ENCODE measurements at places on chromosomes 11 and 22. TPM values are rescaled to one million over a fixed set of nuclear protein-coding genes. Genes with fewer than 3 reads are reported as not detected.

Gene MS4A4A
- total RNA-seq, result not detected

Gene BBOX1
- total RNA-seq, result not detected

Gene TSPO
- total RNA-seq, result 244 TPM

Gene MAML2
- total RNA-seq, result 5.5 TPM

Gene HTR3B
- total RNA-seq, result 0.24 TPM

Gene APOL5
- not detected for total RNA-seq

Gene NAV2
- 14.5 TPM for total RNA-seq

Gene CARD10
- total RNA-seq, result 2.0 TPM

Gene KLHL35
- 0.24 TPM for total RNA-seq

Gene TRIM5
- total RNA-seq, result 21.1 TPM

Gene PI4KA
- 29.3 TPM for total RNA-seq

DNA sequence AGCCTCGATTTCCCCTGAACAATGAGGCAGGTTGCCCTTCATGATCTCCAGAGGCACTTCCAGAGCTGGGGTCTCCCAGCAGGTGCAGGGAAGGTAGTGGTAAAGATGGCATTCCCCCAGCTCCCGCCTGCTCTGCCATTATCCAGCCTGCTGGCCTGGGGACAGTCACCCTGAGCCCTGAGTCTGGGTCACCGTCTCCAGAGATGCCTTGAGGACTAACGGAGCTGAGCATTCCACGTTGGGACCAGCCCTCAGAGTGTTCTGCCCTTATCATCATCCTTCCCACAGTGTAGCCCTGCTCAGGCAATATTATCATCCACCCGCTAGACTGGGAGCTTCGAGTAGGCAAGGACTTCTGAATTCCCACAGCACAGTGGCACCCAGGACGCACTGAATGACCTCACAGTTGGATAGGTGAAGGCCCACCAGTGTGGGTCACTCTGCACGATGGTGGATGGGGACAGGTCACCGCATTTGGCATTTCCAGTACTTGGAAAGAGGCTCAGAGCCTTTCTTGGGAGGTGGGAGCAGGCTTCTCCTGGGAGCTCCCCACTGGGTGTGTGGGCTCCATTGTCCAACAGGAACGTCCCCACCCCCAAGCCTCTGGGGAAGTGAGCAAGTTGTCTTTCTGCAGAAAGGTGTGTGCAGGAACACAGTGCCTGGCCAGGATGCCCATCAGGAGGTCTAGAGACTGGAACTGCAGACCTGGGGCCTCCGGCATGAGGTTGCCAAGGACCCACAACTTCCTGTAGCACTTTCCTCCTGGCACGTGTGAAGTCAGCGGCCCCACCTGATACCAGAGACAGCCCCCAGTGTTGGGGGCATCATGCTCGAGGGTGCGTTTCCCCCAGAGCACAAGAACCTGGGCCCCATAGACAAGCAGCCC lies 51.4 kb upstream of the WNT7B start:
- no peak for DNase-seq

- DNase-seq, result peak; percentile 4
Observed at GRCh38 chr11:103183981-103184611, 74.9 kb downstream of the DYNC2H1 start.

- peak; percentile 43 for DNase-seq
Observed at GRCh38 chr11:65445101-65445603, 22.6 kb downstream of the NEAT1 start.

- DNase-seq, result no peak
Observed at GRCh38 chr22:32800158-32800882, 1.2 kb upstream of the TIMP3 start.

GRCh38 chr11:27938011-27938410 lies 169.9 kb downstream of the KIF18A start:
- DNase-seq, result no peak

GRCh38 chr22:48445113-48445827 lies 1382.4 kb downstream of the BRD1 start:
- DNase-seq, result no peak

- peak; percentile 71 for DNase-seq
Observed at GRCh38 chr11:125055107-125055715, 7.9 kb upstream of the SLC37A2 start.

DNA sequence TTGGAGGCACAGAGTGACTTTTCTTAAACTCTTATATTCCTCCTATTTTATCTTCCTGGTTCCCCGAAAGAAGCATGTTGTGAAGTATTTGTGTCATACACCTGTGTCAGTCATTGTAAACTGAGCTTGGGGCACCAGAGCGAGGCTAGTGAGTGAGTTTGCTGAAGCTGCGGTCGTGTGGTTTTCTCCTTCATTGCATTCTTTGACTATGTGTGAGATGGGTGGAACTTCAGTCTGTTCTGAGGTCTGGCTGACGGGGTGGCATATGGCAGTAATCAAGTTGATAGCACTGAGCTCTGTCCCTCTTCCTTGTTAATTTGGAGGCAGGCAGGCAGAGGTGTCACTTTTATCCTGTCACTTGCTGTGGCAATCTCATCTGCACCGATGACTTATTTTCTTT lies 4.2 kb downstream of the VPS26B start:
- DNase-seq, result no peak

DNA sequence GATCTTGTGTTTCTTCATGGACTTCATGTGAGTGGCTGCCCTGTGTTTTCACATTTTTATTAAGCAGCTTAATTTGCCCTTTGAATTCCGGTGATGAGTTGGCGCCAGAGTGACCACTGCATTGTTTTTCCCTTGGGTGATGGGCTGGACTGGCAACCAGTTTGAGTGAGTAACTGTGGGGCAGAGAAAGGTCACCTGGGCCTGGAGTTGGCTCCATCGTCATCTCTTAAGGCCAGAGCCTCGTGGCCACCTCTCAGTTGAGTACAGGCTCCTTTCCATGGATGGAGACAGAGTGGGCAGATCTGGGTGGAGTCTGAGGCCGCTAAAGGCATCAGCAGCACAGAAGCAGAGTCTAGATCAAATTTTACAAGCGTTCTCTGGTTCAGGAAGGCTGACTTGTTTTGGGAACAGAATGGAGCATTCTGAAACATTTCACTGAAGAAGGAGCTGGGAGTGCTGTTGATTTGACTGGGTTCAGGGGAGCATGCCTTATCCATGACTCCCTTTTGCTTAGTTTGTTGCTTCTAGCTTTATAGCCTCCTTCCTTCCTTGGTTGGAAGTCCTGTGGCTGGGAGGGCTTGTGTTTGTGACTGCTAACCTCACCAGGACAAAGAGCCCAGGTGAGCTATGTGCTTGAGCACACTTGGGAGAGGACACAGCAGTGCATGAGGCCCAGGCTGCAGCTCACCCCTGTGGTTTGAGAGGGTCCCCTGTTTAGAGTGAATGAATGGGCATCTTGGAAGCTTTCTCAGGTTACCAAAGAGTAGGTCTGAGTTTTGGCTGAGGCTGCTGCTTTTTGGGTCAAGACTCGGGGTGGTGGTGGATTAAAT lies 7.8 kb downstream of the BCR start:
- no peak for DNase-seq

DNA sequence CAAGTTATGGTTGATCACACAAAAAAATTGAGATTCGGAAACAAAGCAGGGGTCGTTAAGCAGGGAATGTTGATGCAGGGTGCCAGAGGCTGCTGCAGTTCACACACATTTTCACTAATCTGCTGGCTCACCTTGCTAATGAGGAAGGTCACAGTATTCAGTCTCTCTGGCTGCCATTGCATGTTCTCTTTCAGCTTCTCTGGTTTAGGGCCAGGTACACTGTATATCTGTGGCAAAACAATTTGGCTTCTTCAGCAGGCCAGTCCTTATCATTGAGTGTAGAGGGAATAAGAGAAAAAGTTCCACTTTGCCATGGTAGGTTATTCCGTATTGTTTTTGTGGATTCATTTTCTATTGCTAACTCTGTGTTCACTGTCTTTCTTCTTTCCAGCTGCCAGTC lies 283.7 kb upstream of the ANO3 start:
- DNase-seq, result no peak

GRCh38 chr11:74257959-74258553 lies 53.4 kb downstream of the P4HA3 start:
- no peak for DNase-seq

GRCh38 chr11:46112961-46113607 lies 8.2 kb downstream of the PHF21A start:
- peak; percentile 83 for DNase-seq

GRCh38 chr22:20571531-20572007 lies 64.2 kb downstream of the MED15 start:
- peak; percentile 67 for DNase-seq

GRCh38 chr11:95042239-95042638 lies 7.0 kb upstream of the KDM4F start:
- no peak for DNase-seq

- DNase-seq, result no peak
Observed at GRCh38 chr22:29037340-29037932, 24.2 kb downstream of the C22orf31 start.

DNA sequence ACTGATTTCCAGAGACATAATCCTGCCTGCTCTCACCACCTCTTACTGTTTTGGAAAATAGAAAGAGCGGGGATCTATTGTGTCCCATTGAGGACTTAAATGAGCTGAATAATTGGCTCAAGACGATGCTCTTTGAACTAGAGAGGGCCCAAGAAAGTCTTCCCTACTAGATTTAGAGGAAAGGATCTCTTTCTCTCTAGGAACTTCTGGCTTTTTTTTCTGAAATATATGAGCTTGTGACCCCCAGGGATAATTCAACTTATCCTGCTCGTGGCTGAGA lies 461.4 kb upstream of the KIRREL3 start:
- DNase-seq, result no peak

DNA sequence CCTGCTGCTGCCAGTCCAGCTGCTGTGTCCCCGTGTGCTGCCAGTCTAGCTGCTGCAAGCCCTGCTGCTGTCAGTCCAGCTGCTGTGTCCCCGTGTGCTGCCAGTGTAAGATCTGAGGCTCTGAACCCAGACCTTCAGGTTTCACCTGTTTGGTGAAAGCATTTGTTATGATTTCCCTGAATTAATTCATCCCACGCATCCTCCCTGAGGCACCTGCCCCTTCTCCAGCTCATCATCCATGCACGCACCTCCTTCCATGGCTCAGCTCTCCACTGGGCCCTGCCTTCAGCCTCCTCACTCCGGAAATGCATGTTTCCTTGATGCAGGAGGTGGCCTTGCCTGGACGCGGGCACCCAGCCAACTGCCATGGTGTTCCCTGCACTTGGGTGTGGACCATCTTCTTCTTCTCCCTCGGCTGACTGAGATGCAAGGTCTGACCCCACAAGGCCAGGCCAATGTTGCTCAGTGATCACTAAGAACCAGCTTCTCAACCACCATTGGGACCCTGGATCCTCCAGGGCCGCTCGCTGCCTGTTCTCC lies 788 bp downstream of the KRTAP5-10 start:
- DNase-seq, result no peak

GRCh38 chr11:2781408-2782274 lies 81.8 kb upstream of the KCNQ1OT1 start:
- DNase-seq, result no peak

- no peak for DNase-seq
Observed at GRCh38 chr11:71235719-71236118, 16.7 kb downstream of the SHANK2 start.

- no peak for DNase-seq
Observed at GRCh38 chr11:19474211-19474610, 233.5 kb upstream of the E2F8 start.

GRCh38 chr11:107218123-107219013 lies 200.1 kb upstream of the GUCY1A2 start:
- no peak for DNase-seq

DNA sequence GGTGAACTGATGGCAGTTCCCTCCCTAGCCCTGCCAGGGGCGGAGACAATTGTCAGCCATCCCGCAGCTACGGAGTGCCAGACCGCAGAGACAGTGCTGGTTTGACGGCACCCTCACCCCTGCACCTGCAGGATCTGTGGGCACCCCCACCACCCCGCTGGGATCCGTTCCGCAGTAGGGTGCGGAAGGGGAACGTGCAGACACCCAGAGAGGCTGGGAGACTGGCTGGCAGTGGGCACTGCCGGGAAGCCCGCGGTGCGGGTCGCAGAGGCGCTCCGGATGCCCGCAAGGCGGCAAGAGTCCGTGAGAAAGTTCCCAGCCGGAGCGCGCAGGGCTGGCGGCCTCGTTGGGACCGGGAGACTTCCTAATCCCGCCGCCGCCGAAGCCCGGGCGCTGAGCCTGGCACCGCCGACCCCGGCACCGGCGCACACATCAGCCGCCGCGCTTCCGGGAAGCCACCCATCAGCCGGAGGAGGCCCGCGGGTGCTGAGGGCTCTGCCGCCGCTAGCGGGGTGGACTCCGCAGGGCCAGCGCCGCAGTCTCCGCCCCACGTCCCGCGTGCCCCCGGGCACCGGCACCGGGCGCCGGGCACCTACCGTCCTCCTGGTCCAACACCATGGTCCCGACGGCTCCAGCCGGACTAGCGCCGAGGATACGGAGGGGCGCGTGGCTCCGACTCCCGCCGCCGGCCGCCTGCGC lies 4.3 kb upstream of the LMO1 start:
- DNase-seq, result no peak

DNA sequence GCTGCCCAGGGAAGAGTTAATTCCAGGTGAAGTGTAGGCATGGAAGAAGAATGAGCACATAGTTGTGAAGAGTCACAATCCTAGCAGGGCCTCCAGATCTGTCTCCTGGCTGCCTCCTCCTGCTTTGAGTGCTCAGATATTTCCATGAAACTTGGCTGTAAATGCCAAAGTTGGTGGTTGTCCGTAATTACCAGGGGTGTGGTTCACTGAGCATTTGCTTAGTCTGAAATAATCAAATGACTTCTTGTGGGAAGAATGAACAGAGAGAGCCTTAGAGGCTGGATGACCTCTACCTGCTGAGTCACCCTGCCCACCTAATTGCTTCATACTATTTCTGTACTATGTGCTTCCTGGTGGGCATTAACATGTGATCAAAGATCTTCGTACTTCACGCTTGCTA lies 50.9 kb downstream of the APIP start:
- no peak for DNase-seq

- DNase-seq, result no peak
Observed at GRCh38 chr11:61834278-61835048, 6.4 kb downstream of the FADS2 start.

GRCh38 chr11:78354408-78355308 lies 63.0 kb downstream of the GAB2 start:
- peak; percentile 41 for DNase-seq

- DNase-seq, result peak; percentile 57
Observed at GRCh38 chr11:16603890-16604793, 134.3 kb upstream of the C11orf58 start.

DNA sequence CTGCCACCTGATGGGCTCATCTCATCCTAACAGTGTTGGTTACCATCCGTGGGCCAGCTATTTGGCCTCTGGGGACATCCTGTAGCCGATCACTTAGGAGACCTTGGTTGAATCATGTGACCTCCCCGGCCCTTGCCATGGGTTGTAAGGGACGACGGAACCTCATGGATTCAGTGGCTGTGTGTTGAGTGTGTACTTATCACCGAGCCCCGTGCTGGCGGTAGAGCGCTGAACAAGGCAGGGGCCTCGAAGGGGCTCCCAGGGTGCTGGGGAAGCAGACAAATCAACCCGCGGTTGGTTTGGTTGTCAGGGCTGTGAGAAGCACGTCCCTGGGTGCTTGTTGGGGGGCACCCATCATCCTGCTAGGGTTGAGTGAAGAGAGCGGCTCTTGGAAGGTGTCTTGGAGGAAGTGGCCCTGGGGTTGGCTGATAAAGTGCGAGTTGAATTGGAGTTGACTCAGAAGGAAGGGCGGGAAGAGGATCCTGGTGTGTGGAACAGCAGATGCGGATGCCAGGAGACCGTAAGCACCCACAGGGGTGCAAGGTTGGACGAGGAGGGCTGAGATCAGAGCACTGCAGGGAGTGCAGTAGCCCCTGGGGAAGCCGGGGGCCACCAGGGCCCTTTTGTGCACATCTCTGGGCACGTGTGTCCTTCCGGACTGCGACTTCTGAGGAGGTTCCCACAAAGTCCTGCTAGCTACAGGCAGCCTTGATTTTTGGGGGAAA lies 53.6 kb downstream of the MPPED1 start:
- no peak for DNase-seq

- no peak for DNase-seq
Observed at GRCh38 chr11:66878474-66878873, 21.6 kb downstream of the LRFN4 start.
